CD14-positive monocyte (primary cell): ENCODE measurements at places on chromosomes 12 and 14.

DNA sequence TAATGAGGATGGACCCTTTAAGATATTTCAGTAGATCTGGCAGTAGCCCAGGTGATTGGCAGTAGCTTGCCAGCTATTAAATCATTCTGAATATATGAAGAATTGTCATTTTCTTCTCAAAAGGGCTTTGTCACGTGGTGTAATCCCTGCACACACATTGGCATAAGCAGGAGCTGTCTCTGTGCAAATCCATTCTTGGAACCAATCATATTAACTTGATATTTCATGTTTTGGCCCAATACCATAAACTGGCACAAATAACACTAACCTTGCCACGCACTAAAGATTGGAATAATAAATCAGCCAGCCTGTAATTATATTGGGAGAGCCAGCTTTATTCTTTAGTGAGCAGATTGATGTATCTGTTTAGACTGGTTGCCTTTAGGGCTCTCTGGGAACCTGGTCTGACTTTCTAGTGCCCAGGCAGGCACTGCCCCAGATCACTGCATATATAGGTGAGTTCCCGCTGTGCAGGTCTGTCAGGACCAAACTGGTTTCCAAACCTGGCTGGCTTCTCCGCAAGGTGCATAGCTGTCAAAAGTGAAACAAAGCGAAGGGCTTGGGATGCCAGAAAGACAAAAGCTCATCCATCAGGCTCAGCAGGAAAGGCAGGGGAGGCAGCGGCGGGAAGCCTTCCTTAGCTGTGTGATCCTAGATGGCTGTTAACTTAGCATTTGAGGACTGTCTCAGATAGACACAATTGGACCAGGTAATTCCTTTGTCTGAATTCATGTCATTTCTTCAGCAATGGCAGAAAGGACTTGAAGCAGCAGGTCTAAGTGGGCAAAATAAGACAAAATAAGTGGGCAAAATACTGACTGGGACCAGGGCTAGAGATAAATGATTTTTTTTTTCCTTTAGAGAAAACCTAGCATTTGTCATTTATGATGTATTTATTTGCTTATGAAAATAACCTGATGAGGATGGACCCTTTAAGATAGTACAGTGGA, 128.8 kb upstream of the DYRK2 start:
- DNase-seq, result no peak

GRCh38 chr12:57874166-57875108, 27.9 kb upstream of the CTDSP2 start:
- DNase-seq, result peak; percentile 38

DNA sequence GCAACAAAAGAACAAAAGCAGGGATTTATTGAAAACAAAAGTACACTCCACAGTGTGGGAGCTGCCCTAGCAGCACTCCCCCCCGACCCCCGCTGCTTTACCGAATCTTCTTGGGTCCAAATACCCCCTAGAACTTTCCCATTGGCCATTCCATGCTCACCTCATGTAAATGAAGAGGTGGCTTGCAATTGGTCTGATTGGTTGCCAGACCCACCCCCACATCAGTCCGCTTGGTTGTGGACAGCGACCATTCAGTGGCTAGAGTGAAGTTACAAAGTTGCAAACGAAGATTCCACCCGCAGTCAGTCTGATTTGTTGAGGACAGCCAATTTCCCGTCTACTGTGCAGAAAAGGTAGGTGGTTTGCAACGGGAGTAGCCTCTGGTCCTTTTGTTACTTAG, 3.9 kb downstream of the STYX start:
- DNase-seq, result no peak

DNA sequence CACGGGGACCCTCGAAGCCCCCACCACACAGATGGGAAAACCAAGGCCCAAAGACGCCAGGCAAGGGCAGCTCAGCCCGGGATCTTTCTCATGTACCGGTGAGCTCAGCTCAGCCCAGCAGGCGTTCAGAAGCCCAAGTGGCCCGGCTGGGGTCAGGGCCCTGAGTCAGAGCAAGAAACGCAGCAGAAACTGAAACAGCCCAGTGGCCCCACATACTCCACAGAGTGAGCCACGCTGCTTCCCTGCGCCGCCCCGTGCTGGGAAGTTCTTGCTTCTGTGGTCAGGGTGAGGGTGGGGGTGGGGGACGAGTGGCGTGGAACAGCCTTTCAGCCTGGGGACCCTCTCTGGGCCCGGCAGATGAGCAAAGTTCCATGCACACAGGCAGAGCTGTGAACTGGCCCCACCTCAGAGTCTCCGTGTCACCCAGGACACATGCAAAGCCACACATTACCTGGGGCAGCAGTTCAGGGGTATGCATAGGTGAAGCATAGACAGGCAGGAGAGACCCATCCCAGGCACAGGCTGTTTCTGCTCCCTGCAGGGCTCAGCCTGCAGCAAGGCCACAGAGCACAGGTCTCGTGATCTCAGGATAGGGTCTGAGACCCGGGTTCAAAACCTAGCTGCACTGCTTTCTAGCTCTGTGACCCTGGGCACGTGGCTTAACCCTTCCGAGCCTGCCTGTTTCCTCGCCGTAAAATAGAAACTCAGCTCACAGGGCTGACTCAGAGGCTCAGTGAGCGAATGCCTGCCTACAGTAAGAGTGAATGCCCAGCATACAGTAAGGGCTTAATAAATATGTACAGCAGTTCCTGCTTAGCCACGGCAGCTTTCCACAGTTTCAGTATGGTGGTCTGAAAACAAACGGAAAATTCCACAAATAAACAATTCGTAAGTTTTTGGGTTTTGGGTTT, 21.6 kb downstream of the NCOR2 start:
- DNase-seq, result peak; percentile 82

GRCh38 chr14:76574416-76575095, 186.7 kb upstream of the VASH1 start:
- no peak for DNase-seq

DNA sequence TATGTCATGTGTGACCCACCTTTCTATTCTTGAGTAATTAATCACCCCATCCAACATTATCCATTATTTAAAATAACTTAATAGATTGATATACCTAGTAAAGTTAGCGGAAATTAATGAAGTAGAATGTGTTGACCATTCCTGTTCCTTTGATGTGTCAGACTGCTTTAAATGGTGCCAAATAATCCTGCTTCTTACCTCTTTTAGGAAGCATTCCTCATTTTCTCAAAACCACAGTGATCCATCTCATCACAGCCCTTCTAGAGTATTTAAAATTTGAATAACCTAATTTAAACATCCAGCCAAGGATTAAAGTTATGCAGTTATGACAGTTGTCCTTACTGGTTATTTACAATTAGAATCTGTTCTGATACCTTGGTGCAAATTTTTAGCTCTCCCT, 6.9 kb downstream of the MGAT4C start:
- no peak for DNase-seq

- DNase-seq, result peak; percentile 42
These were observed 132.6 kb upstream of the PLEKHG7 start for GRCh38 chr12:92570056-92570753.

DNA sequence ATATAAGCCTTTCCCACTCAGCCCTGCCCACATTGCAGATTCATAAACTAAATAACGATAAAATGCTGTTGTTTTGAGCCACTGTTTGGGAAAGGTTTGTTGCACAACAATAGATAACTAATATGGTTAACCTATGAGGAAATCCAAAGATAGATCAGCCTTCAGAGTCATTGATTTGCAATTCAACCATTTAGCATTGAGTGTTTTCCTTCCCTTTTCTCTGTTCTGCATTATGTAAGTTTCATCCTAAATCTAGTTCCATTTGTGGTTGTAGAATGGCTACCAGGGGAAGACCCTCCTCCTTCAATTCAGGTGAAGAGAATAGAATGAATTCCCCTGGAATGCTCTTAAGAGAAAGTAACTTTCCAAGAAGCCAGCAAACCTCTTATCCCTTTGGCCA, 19.6 kb downstream of the TC2N start:
- no peak for DNase-seq

DNA sequence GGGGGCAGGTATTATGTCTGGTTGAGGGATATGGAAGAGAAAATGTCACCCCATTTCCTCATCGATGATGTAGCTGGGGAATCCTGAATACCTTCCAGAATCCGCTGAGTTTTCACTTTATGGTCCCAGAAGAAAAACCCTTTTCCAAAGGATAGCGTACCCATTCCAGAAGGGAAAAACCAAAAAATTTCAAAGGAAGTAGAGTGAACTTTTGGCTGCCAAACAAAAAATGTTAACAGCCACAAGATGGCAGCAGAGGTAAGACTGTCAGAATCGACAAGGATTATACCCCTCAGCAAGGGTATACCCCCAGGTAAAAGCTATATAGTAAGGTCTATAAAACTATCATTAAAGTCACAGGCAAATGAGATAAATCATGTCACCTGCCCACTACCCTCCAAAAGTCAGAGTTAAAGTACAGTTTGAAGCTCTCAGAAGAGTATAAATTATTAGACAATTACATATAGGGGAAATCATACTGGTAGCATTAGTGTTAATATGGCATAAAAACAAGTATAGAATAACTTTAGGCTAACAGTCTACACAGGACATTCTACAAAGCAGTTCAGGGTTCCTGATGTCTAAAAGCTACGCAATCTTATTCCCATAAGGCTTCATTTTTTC, 18.0 kb downstream of the ACIN1 start:
- DNase-seq, result no peak

GRCh38 chr14:92728759-92729364, 19.6 kb downstream of the LGMN start:
- DNase-seq, result peak; percentile 77

- no peak for DNase-seq
These were observed 43.2 kb upstream of the YAF2 start for GRCh38 chr12:42281278-42281677.

DNA sequence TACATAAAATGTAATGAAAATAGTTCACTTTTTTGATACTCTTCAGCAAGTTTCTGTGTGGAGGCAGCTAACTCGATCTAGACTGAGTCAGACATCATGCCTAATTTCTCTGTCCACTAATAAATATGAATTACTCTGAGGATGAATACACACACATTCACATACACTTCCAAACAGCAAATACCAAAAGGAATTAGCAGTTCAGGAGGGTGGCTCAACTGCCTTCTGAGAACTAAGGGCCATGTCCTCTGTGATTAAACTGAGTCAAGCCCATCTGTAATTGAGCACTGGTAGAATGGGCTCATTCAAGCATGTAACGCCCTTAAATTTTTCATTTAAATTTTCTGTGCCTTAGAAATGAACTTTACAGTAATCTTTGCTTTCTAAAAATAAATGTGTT, 242.5 kb downstream of the AKAP6 start:
- DNase-seq, result no peak

DNA sequence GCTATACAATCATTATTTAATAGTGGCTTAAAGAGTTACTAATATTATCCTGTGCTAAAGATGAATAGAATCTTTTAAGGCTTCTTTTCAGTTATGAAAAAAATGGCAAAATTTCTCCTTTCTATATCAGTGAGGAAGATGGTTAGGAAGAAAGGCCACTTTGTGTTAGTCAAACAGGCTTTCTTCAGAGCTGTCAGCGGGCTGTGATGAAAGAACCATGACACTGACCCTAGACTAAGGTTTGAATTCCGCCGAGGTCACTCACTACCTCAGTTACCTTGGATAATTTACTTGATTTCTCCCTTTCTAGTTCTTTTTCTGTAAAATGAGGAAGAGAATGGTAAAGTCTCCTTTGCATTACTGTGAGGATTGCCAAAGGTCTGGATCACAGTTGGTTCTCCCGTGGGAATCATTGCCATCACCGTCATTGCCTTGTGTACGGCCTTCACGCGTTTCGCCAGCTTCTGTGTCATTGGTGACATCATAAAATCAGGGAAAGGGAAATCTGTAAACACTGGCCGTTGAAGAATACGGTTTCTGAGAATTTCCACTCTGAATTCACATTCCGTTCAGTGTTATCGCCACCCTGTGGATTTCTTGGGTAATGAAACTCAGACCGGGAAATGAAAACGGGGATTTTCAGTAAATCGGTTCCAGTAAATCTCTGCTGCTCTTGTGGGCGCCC, 26.7 kb upstream of the YBX3 start:
- peak; percentile 71 for DNase-seq

GRCh38 chr12:108860443-108860842, 3.1 kb upstream of the SSH1 start:
- no peak for DNase-seq

GRCh38 chr12:67754933-67755697, 106.6 kb downstream of the DYRK2 start:
- DNase-seq, result no peak

DNA sequence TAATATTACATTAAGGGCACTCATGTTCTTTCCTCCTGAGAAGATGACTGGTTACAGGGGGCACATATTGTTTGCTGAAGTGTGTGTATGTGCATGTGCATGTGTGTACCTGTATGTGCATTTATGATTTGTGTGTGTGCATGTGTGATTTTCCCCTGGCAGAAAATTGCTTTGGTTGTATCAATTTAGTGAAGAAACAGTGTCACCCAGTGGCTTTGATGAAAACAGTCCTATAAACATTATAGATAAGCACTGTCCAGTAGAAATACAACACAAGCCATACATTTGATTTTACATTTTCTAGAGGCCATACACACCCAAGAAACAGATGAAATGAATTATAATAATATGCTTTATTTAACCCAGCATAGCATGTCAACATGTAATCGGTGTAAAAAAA, 8.6 kb downstream of the PDE3A start:
- no peak for DNase-seq

DNA sequence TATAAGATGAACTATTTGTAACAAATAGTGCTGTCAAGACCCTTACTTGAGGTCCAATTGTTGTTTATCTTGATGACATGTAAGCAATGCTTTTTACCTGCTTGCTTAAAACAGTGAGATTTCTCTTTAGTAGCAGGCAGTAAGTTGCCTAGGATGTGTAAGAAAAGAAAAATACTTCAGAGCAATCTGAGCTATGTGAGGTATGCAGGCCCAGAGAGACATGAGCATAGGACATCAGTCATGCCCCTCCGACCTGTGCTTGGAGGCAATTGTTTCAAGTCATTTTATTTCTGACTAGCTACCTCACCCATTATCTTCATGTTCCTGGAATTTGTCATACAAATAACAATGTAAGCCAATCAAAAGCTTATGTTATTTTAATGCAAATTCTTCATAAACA, 930.6 kb upstream of the FBXO33 start:
- no peak for DNase-seq

DNA sequence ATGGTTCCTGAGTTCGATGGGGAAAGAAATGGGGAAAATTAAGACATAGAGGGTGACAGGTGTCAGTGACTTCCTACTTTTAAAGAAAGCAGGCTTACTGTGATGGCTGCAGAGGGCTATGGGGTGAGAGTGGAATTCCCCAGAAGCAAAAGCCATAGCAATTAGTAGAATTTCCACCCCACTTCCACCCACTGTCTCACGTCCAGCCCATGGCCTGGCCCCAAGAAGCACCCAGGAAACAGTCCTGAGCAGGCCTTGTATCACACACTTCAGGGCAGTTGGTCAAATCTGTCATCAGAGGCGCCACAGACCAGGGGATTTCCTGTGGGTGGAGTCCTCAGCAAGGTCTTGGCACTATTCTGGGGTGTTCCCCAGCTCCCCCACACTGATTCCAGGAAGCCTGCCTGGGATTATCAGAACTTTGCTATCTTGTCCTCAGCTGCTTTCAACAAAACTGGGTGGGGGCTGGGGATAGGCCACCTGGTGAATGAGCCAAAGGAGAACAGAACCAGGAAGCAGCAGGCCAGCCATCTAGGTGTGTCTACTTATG, 120.1 kb upstream of the CCND2 start:
- DNase-seq, result peak; percentile 98
